Thymus (tissue), 14 donors: ENCODE measurements at places on chromosomes 16 and 17.
A peak's percentile ranks its signal among the peaks of the same experiment; 100 is the strongest.

DNA sequence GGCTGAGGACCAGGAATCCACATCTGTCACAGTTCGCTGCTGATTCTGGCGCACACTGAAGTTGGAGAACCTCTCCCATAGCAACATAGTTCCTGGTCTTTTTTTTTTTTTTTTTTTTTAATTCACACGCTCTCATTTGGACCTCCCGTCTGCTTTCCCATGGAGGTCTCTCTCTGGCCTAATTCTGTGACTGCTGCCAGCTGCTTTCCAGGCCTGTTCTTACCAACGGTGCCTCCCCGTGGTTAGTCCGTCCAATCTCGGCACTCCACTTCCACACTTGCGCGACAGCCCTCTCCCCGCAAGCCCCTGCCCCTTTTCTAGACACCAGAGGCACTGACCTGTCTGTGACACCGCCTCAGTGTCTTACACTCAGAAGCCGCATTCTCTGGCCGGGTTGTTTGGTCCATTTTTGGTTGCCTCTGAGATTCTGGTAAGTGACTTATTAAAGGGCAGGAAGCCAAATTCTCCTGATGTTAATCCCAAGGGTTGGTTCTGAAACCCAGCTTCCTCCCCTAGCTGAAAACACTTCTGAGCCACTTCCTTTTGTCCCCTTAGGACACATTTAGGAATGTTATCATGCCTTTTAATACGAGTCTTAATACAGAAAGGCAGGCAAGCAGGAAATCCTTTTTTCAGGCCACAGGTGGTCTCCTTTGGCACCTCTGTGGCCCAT is 1.1 kb upstream of the AKTIP start:
- no peak for DNase-seq
- H3K36me3 ChIP-seq: no peaks in the 10 kb centered on the region
- H3K27ac ChIP-seq: peak overlapping the region; percentile 81

GRCh38 chr16:24986512-24987303 is 28.5 kb downstream of the ARHGAP17 start:
- no peaks in the 10 kb centered on the region for H3K36me3 ChIP-seq
- H3K27me3 ChIP-seq: no peaks in the 10 kb centered on the region
- no peak overlapping the region for H3K4me3 ChIP-seq
- peaks cover 6% of the 10 kb centered on the region for H3K4me1 ChIP-seq
- DNase-seq: no peak

- no peak overlapping the region for H3K27ac ChIP-seq
- H3K27me3 ChIP-seq: no peaks in the 10 kb centered on the region
- no peak overlapping the region for H3K4me3 ChIP-seq
- no peak for DNase-seq
- no peaks in the 10 kb centered on the region for H3K4me1 ChIP-seq
Observed at GRCh38 chr16:86626966-86627365, 48.6 kb downstream of the FOXL1 start.

GRCh38 chr17:76573096-76573495 is 12.6 kb downstream of the ST6GALNAC2 start:
- no peaks in the 10 kb centered on the region for H3K4me1 ChIP-seq
- H3K27ac ChIP-seq: no peak overlapping the region
- peaks cover 4% of the 10 kb centered on the region for H3K36me3 ChIP-seq
- DNase-seq: no peak
- no peaks in the 10 kb centered on the region for H3K27me3 ChIP-seq
